ENCODE measurements at places on chromosomes 7 and 10.

DNA sequence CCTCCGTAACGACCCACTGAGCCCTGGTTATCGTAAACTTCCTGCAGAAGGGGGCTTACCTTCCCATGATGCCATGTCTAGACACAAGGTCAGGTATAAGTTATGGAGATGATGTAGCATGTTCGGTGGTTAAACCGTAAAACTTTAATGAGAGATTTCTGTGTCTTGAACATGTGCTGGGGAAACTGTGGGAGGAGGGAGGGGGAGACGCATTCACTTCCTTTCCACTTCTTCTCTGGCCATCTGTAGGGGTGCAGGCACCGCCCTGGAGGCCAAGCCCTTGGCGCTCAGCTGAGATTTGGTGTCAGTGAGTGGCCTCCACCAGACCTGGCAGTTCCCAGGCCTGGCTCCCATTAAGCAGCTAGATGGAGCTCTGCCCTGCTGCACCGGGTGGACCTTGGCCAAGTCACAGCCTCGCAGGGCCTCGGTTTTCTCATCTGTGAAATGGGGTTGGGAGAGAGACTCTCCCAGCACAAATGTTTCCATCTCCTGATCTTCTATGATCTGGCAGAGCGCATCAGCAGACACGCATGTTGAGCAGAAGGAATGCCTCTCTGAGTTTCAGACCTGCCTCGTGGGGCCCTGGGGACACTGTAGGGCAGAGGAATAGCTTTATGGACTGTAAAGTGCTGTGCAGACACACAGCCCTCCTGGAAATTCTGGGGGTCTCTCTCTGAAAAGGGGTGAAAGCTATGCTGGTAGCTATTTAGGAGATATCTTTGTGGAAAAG, 106.0 kb downstream of the COL26A1 start:
- no peak for DNase-seq

DNA sequence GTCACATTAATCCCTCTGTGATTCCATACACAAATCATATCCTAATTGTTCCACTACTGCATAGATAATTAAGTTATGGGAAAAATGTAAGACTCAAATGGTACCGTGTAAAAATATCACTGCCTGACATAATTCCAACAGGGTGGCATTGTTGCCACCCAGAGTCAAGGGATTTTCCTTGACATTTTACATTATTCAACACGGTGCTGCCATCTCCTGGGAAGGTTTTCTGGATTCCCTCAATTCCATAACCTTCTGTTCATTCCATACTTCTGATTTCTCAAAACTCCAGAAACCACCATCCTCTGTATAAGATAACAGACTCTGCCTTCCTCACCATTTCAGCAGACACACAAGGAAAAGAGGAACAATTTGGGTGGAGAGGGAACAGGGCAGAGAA, 495.9 kb downstream of the XPNPEP1 start:
- no peak for DNase-seq

GRCh38 chr7:139695588-139695987, 82.2 kb downstream of the HIPK2 start:
- DNase-seq: no peak

DNA sequence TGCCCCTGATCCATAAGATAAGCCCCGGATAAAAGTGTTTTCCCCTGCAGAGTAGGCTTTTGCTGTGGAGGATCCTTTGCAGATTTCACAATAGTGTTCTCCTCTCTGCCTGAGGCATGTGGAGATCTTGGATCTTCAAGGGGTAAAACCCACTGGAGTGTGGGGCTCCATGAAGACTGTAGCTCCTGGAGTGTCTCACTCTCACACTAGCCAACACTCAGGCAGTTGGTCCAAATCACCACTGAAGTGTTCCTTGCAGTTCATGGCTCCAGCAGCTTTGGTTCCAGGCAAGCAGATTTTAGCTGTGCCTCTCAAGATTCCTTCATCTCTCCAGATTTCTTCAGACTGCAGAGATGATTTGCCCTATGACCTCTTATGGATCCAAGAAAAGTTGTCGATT, 665.3 kb downstream of the TNS3 start:
- DNase-seq: no peak

- DNase-seq: no peak
These were observed 478 bp upstream of the ZNF22 start for GRCh38 chr10:45000138-45000751.

DNA sequence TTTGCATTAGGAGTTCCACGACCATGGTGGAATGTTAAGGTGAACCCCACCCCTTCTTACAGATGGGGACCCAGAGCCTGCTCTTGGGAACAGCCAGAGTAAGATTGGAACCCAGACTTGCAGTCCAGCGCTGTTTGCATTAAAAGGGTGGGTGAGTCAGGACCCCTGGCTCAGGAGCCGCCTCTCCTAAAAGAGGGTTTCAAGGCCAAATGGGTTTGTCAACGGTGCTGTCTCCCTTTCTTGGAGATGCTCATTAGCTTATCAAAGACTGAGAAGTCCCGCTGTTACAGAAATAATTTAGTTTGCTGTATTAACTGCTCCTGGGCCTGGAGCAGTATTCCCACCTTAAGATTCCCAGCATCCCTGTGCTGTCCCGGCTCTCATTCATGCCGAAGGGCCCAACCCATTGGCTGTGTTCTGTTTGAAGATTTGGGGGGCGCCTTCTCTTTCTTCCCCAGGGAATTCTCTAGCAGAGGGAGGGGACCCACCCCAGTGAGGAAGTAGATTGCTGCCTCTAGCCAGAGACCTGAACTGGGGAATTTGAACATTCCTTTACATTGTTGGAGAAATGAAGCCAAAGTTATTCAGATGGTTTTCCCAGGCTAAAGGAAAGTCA, 1.8 kb downstream of the MARVELD1 start:
- no peak for DNase-seq

DNA sequence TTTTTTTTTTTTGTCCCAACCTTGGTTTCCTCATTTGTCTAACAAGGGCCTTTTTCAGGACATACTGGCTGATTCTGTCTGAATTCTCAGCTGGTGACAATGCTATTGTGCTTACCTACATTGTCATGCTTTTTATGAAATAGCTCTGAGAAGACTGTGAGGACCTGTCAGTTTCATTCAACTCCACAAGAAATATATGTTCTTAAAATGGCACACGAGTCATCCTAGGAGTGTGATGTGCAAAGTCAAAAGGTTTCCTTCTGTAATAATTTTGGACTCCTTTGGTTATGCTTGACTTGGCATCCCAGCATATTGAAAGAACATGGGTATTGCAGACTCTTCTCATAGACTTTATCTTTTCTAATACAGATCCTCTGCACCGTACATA, 316.0 kb downstream of the GFRA1 start:
- DNase-seq: no peak

- DNase-seq: no peak
These were observed 60.5 kb downstream of the KIAA1217 start for GRCh38 chr10:24269476-24269875.

GRCh38 chr7:105352901-105353668, 35.6 kb downstream of the SRPK2 start:
- DNase-seq: no peak

DNA sequence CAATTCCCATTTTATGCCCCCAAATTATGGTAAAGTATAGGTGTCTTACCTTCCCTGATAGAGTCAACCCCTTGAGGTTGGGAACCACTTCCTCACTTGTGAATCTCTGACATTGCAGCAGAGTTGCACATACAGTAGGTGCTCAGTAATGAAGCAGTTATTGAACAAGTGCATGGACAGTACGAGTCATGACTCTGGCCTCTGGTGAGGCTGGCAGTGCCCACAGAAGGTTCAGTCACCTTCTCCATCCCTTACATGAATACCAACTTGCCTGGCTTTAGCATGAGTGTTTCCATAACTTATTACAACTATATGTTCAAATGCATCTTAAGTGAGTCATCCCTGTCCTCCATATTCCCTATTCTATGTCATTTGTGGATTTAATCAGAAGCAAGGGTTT, 340.0 kb downstream of the ELMO1 start:
- no peak for DNase-seq

- no peak for DNase-seq
These were observed 268.6 kb downstream of the BAMBI start for GRCh38 chr10:28945959-28946358.

- no peak for DNase-seq
These were observed 434.3 kb downstream of the PLXNA4 start for GRCh38 chr7:132142006-132142405.

DNA sequence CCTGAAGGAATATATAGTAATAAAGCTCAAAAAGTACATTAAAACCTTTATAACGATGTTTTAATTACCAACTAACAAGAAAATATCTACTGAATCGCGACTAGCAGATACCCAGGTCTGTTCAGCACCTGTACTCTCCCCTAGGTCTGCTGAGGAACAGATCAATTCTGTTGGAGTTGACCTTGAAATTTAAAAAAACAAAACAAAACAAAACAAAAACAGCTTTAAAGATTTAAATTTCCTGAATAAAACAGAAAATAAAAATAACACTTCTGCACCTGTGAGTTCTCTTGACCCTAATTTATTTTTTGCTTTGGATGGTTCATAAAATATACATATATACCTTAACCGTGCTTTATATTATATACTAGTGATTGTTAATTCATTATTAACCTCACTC, 24.6 kb downstream of the DIP2C start:
- DNase-seq: no peak

GRCh38 chr10:77555591-77556212, 81.9 kb downstream of the KCNMA1 start:
- DNase-seq: no peak

- no peak for DNase-seq
These were observed 1074.1 kb downstream of the XPNPEP1 start for GRCh38 chr10:108849186-108849585.

DNA sequence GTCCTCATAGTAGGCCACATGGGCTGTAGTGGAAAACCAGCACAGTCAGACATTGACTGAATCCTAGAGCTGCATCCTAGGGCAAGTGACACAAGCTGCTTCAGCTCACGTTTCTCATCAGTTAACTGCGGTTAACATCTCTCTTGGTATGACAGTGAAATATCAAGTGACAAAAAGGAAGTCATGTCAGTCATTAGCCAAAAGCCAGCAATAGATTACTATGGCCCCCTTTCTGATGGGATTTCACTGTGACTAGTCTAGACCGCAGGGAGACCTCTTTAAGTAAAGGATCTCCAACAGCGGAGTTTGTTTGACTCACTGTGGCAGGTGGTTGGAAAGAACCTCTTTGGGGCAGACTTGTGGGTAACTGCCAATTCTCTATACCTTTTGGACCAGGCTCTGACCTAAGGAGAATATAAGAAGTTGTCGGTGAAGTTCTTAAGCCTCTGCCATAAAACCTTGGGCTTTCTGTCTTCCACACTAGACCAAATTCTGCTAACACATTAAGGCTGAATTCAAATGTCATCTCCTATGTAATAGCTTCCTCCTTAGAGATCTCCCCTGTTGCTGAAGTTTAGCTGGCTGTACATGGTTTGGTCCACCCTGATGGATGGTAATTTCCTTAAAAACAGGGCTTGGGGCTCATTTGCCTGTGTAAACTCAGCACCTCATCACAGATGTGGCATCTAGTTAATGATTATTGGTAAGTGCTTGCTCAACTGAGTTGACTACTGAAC, 115.3 kb downstream of the SGMS1 start:
- no peak for DNase-seq

GRCh38 chr7:19958309-19958896, 185.0 kb upstream of the TMEM196 start:
- DNase-seq: no peak

DNA sequence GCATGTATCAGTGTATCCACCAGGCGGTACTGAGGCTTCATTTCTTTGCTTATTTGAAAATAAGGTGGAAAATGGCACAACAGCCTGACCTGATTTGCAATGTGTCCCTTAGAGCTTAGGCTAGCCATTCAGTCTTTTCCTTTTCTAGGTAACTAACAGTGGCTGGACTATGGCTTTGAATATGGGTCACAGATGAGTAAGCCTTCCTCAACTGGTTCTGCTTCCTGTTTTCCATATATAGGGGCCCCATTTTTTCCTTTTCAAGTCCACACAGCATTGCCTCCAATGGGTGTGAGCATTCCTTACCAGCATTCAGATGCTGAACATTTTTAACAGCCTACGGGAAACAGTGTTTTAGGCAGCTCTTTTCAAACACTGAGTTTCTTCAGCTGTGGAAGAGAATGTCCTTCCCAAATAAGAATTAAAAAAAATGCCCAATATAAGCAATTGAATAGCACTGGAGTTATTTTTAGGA, 3.9 kb upstream of the ITGB1 start:
- DNase-seq: no peak

DNA sequence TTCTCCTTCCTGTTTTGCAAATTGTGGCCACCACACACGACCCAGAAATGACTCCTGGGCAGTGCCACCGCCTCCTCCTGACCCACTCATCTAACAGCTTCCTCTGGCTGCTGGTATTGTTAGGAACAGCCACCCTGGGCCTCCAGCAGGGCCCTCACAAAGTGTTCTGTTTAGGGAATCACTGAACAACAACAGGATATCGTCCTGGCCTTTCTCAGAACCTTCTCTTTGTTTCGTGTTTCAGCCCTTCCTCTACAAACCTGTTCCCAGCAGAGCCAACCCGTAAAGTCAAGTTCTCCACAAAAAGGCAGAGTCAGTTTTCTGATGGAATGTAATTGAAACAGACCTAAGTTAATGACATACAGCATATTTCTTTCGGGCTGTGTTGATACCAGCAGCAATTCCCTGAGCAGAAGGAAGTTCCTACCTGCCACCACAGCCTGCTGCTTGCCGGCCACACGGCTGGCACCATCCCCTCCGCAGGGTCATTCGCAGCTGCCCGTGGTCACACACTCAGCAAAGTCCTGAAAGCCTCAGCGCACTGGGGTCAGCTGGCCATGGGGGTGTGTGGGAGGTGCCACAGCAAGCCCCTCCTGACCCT, 91.7 kb upstream of the PITRM1 start:
- no peak for DNase-seq

- peak; percentile 76 for DNase-seq
These were observed 1.1 kb downstream of the VIM start for GRCh38 chr10:17229016-17229716.

GRCh38 chr7:107291434-107291833, 122.6 kb downstream of the HBP1 start:
- DNase-seq: no peak

GRCh38 chr10:7287377-7287776, 123.5 kb downstream of the SFMBT2 start:
- DNase-seq: no peak

DNA sequence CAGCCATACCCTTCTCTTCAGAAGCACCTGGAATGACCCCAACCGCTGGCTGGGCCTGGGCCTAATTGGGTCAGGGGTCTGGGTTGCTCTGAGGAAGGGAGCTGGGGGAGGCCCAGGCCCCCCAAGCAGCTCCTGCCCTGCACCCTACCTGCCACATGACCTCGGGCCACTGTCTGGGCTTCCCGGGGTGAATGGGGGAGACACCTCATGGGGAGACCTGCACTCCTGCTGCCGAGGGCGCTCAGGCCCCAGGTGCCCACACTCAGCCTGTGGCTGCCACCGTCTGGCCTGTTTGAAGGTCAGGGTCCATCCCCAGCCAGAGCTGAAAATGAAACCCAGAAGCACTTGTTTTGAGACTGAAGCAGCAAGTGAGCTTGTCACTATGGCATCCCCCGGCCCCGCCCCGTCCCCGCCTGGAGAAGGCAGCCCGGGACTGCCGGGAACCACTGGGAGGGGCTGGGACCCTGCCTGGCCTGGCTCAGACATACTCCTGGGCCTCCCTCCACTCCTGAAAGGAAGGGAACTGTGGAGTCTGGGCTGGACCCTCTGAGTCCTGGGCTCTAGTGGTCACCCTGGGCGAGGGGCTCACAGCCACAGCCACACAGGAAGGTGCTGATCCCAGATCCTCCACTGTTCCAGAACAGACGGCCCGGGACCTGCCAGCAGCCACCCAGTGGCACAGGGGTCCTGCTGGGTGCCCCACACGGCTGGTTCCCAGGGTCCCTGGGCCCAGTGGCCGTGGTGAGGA, 7.4 kb upstream of the MICALL2 start:
- peak; percentile 45 for DNase-seq
